ENCODE measurements at places on chromosomes 5 and 9.

DNA sequence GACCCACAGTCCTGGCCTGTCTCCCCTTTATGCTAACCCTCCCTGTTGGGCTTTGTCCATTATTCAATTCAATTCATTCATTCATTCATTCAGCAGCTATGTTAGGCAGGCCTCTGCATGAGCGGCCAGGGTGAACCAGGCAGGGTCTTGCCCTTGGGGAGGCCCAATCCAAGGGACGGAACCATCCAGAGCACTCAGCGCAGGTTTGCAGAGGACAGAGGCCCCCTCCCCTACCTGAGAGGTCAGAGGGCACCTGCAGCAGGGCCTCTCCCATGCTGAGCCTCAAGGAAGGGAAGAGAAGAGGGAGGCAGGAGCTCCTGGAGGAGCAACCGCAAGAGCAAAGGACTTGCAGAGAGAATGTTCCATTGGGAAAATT lies 61.4 kb downstream of the C9orf50 start:
- no peak for DNase-seq

GRCh38 chr5:95899006-95899405 lies 62.6 kb downstream of the ELL2 start:
- no peak for DNase-seq

DNA sequence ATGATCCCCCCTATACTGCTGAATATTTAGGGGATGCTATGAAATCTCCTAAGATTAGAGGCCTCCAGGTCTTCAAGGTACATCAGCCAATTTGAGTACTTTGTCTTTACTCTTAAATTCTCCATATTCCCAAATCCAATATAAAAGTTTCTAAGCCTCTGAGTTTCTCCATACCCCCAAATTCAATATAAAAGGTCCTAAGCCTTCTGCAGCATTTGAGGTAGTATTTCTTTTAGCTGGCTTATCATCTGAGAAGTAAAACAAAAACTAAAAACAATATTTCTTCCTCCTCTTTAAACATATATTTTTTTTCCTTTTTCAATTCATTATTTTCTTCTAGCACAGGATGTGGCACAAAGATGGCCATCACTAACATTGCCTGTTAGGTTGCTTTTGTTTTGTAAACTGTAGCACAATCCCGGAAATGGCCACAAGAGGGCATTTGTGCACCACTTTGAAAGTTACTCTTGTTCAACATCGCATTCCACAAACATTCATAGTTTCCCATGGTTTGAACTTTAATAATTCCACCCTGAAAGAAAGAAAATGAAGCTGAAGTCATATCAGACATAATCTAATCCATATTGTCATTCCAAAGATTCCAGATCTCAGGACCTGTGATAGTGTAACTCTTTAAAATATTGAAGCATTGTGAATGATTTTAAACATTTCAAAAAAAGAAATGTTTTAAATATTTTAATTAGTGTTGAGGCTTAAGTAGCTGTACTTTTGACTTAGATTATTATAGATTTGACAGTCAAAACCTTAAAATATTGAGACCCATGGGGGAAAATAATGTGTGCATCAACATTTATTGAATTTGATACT lies 21.0 kb upstream of the SCGB3A2 start:
- peak; percentile 66 for DNase-seq

DNA sequence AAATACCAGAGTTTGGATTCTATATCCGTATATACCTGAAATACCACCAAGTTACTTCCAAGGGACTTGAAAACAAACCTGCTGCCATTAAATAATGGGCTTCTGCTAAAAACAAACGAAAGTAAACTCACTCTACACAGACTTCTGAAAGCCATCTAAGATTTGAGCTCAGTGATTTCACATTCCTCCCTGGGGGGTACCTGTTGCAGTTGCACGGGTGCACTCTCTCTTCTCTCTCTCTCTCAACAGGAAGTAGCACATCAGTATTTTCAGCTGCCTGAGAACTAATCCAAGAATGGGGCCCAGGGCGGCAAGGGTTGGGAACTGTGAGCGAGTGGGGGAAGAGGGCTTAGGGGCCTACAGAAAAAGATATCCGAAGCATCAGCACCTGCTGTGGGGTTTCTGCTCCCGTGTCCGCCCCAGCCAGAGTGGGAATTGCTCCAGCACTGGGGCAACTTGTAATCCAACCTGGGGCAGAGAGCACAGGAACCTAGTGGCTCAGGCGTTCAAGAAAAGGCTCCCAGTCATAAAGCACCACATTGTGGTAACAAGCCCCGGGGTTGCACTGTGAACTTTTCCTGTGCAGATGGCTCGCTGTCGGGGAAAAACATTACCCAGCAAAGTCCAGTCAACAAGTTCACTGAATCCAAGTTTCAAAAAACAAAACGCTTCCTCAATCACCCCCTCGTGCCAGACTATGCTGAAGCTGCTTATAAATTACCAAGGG lies 99.8 kb downstream of the EFNA5 start:
- DNase-seq, result no peak

- DNase-seq, result no peak
These were observed 6.5 kb upstream of the FBXO10 start for GRCh38 chr9:37582548-37583157.

DNA sequence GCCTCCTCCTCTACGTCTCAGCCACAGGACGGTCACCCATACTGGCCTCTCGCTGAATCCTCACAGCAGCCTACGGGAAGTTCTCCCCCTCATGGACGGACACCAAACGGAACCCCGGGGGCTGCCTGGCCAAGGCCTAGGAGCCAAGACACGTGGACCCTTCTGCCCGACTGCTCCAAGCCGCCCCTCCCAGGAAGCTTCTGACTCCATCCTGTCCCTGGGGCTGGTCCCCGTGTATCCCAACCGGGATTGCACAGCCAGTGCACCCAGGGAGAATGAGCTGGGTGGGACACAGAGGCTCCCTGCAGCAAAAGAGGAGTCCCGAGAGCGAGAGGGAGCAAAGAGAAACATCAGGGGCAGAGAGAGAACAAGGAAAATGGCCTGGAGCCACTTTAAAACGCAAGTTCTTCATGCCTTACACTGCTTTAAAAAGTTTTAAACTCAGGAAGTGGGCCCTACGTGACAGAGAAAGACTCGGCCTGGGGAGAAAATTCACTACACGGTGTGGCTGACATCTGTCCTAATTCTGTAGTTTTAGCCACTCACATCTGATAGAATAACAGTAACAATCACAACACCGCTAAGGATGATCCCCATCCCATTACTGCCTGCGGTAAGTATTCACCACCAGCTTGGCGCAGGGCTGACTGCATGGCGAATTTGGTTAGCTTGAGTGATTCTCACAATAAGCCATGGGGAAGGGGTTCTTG lies 3.0 kb downstream of the FAM78A start:
- peak; percentile 94 for DNase-seq

GRCh38 chr5:321230-321725 lies at the start of gene AHRR:
AHRR (plus strand) TSS chr5:321714; CDS start chr5:343903, 22,189 bp downstream.
- DNase-seq, result peak; percentile 88

DNA sequence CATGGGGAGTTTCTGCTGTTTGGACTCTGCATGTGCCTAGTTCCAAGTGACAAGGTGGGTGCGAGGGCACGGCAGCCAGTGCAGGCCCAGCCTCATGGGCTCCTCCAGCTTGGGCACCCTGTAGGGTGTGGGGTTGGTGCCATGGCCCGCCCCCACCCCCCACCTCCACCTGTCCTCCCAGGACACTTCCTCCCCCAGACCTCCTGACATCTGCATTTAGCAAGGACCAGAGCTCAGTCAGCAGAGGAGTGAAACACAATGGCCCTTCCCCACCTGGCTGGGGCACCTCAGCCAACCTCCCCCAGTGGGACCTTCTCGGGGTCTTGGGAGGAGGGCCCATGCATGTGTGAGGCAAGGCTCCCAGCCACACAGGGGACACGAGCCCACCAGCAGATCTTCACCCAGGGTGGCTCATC lies 1.9 kb upstream of the NKD2 start:
- DNase-seq, result no peak

GRCh38 chr9:15149450-15149849 lies 157.6 kb downstream of the TTC39B start:
- DNase-seq, result no peak

- no peak for DNase-seq
These were observed 876 bp downstream of the CAAP1 start for GRCh38 chr9:26891726-26892125.

GRCh38 chr9:126001581-126002225 lies 254.5 kb downstream of the PBX3 start:
- DNase-seq, result no peak

GRCh38 chr5:158165647-158166046 lies 306.7 kb upstream of the CLINT1 start:
- DNase-seq, result no peak

- DNase-seq, result no peak
These were observed 304.8 kb upstream of the TLE4 start for GRCh38 chr9:79266986-79267385.

GRCh38 chr9:124497441-124497840 lies 9.8 kb downstream of the NR5A1 start:
- no peak for DNase-seq

DNA sequence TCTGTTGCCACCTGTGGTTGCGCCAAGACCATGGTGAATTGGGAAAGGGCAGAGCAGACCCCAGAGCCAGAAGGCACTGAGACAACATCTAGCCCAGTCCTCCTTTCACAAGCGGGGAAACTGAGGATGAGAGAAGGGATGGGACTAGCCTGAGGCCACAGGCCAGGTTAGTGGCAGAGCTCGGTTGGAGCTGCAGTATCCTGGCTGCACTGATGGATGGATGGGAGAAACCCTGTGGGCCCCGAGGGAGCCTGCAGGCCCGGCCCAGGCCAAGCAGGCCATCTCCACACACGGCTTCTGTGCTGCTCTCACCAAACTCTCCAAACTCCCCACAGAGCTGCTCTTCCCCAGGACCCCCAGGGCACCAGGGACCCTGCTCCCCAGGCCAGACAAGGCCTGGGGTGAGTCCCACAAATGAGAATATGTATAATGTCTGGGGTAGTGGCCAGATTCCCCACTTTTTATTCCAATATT lies 60.2 kb downstream of the TSTD2 start:
- no peak for DNase-seq

- no peak for DNase-seq
These were observed 7.4 kb downstream of the HNRNPH1 start for GRCh38 chr5:179616002-179616594.

GRCh38 chr9:120989065-120989464 lies 61.0 kb downstream of the C5 start:
- no peak for DNase-seq

DNA sequence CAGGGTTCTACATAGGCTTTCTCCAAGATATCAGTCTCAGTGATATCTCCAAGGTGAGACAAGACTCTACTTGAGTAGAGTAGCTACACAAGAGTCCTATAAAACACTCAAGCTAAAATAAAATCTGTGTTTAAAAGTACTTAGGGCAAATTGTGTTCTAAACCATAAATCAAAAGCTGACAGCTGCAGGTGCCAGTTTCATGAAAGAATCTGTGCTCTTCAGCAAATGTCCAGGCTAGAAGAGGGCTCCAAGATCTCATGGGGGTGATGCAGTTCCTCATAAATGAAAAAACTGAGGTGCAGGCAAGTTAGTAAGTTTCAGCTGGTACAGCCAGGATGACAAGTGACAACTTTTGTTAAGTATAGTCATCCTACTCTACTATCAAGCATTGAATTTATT lies 142.8 kb upstream of the TNPO1 start:
- no peak for DNase-seq

- DNase-seq, result no peak
These were observed 1.3 kb downstream of the MED10 start for GRCh38 chr5:6376974-6377520.

GRCh38 chr5:107474361-107474715 lies 196.4 kb downstream of the EFNA5 start:
- DNase-seq, result no peak

DNA sequence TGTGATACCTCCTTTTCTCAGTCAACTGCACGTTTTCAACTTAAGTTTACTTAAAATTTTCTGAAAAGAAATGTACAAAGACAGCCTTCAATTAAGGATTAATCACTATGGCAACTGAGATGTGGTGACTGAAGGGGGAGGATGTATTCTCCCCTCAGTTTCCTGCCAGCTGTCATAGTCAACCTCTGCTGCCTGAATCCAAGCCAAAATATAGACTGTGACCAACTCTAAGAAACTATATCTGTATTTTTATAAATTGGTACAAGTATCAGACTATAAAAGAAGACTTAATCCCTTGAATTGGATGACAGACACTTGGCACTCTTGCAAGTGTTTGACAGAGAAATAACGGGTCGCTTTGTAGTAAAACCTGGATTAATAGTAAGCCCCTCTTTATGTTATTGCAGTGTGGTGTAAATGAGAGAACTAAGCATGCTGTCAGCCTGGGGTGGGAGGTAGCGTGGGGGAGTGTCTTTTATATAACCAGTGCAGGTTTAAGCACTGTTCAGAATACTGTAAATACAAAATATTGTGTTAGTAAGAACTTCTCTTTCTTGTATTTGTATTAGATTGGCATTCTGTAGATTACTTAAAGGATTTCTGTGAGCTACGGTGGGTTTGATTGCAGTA lies 106.4 kb downstream of the ERCC6L2 start:
- no peak for DNase-seq

DNA sequence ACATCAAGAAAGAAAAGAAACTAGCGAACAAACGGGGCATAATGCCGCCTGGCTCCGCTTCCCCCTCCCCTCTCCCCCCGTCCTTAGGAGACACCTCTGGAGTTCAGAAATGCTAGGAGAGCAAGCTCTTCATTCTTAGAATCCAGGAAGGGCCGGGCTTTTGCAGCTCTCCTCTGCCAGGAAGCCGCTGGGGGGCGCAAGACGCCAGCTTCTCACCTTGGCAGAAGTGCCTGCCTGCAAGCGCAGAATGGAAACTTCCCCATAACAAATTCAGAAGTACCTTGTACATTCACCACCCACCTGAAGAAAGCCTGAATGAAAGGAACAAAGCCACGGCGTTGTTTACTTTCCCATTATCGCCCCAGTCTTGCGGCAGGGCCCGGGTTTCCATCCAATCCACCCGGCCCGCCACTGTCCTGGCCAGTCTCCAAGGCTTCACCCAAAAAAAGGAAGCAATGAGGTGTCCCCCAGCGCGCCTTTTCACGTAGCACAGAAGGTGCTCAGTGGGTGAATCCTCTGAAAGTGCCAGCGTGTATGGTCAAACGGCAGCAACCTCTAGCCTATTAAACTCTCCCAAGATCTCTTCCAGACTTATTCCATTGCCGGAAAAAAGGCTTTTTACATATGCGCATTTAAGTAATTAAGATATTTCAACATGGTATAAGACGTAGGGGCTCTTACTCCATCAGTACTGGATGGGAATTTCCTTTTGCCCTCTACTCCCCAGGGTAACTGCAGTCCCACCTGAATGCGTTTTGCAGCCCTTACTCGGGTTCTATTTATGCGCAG lies 1.6 kb upstream of the GADD45G start:
- peak; percentile 81 for DNase-seq

DNA sequence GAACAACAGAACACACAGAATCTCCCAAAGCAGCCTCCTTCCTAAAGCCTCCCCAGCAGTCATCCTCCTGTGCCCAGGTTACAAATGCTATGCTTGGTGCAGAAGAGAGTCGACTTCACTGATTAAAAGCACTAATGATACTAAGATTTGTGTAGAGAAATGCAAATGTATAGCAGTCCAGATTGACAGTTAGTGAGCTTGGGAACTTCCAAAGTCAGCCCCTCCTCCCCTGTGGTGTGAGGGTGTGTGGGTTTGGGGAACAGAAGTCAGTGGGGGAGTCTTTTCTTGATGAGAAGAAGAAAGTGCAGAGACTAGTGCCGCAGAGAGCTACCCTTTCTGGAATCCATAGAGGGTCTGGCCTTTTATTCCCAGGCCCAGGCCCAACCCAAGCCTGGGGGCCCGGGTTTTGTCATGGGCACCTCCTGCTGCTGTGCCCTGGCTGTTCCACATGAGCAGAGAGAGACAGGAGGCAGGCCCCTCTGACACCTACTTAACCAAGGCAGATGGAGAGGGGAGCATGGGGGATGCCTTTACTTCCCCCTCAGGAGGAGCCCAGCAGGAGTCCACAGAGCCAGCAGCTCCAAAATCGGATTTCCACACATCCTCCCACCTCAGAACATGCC lies 173.3 kb downstream of the DENND1A start:
- DNase-seq, result no peak

- DNase-seq, result no peak
These were observed 16.4 kb downstream of the TARS1 start for GRCh38 chr5:33457126-33457525.
